GF-D8 (cell line): ENCODE measurements at places on chromosomes 2 and 18.

GRCh38 chr2:23198316-23199114, 186.5 kb upstream of the KLHL29 start:
- DNase-seq, result no peak

DNA sequence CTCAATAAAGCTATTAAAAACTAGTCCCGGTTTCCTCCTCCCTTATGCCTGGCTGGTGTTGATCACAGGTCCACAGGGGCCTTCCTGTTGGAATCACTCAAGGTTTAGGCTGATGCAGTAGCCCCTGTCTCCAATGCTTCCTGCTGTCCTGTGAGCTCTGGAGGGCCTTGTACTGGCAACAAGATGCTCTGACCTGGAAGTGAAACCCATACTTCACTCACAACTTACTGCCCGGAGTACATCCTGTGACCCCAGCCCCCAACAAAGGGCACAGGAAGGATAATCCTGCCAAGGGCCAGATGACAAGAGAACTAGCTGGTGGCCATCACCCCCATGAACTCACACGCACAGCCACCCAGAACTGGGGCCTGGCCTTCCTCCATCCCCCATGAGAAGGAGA, 50.3 kb downstream of the ZBTB7C start:
- no peak for DNase-seq

DNA sequence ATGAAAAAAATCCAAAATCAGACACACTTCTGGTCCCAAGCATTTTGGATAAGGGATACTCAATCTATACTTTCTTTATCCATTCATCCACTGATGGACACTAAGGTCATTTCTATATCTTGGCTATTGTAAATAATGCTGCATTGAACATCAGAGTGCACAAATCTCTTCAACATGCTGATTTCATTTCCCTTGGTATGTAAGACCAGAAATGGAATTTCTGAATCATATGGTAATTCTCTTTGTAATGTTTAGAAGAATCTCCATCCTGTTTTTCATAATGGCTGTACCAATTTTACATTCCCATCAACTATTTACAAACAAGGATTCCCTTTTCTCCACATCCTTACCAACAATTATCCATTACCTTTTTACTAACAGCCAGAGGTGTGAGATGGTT, 33.7 kb upstream of the MCM6 start:
- no peak for DNase-seq

DNA sequence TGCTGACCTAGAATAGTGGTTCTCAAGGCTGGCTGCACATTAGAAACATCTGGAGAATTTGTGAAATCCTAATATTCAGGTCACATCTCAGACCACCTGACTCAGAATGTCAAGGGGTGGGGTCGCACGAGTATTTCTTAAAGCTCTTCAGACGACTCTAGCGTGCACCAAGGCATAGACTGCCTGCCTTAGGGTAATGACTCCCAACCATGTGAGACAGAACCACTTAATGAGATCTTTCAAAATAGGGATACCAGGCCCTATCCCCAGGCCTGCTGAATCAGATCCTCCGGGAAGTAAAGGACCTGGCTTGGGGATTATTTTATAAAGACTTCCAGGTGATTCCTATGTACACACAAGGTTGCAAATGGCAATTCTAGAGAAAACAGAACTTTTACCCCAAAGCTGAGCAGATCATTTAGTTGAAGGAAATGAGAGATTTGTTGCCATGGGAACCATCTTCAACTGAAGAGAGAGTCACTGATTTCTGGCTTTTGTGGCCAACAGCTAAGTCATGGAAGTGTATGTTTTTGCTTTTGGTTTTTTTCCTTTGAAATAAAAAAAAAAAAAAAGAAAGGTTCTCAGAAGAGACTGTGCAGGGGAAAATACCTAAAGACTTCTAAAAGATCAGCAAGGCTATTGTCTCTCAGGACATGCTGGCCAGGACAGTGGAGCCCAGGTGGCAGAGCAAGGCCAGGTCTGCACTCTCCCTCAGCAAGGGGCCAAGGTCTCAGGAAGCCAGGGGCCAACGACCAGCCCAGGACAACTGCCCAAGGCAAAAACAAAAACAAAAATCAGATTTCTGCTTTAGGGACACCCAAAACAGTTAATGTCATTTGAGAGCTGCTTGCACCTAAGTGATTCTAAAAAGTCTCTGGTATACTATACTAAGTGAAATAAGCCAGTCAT, 15.3 kb upstream of the LOXHD1 start:
- DNase-seq, result no peak
